ENCODE measurements at places on chromosomes 3 and 15.

DNA sequence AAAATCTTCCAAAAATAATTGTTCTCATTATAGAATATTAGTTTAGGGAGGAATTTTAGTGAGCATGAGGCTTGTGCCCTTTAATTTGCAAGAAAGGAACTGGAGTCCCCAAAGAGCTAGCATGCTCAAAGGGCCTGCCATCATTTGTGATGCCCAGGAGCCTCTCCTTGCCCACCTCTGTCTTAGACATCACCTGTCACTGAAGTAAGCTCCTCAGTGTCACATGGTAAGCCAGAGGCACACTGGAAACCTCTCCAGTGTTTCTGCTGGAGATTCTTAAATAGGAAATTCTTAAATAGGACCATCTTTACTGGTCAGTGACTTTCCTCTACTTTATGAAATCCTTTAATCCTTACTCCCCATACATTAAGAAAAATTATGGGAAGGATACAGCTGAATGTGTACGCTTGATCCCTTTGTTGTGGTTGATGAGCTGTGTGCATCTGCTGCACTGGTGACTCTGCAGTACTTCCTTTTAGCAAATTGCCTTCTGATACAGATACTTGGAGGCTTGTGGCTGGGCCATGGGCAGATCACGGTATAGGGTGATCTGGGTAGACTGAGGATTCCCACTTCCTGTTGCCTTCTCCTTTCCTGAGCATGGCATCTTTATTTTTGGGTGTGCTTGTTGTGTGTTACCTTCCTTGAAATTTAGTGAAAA is 197.4 kb downstream of the KLHL25 start:
- peak; percentile 44 for DNase-seq

DNA sequence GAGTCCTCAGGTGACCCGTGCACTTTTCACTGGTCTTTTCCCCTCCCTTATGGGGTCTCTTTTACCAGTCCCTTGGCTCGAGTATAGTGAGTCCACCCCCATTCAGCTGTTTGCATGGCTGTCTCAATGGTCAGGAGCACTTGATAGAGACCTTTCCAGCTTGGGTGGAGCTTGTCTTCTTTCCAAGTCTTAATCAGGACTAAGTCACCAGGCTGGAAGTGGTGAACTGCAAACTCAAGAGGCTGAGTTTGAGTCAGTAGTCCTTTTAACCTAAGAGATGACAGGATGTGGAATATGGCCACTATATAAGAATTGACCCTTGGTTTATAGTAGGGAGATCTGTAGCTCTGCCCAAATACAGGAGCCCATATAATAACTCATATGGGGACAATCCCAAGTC is 279.7 kb downstream of the PYDC2 start:
- DNase-seq: no peak

DNA sequence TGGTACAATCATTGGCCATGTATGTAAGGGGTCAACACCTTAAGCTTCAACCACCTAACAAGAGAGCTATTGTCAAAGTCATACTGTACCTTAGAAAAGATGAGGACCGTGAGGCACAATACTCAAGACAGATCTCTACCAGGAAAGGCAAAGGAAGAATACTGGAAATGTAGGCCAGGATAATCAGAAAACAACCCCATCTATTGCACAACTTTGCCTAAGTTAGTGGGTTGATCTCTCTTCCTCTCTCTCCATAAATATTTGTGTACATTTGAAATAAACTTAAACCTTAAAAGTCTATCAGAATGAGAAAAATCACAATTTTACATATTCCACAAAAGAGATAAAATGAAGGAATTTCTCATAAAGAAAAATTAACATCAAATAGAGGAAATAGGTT is 556.9 kb downstream of the MECOM start:
- DNase-seq: no peak

GRCh38 chr3:139652561-139652960 is 25.2 kb downstream of the NMNAT3 start:
- no peak for DNase-seq

- no peak for DNase-seq
Measured at GRCh38 chr3:177959188-177959587, 577.0 kb upstream of the KCNMB2 start.
